ENCODE measurements at places on chromosomes 1 and 21.
A peak's percentile ranks its signal among the peaks of the same experiment; 100 is the strongest.

DNA sequence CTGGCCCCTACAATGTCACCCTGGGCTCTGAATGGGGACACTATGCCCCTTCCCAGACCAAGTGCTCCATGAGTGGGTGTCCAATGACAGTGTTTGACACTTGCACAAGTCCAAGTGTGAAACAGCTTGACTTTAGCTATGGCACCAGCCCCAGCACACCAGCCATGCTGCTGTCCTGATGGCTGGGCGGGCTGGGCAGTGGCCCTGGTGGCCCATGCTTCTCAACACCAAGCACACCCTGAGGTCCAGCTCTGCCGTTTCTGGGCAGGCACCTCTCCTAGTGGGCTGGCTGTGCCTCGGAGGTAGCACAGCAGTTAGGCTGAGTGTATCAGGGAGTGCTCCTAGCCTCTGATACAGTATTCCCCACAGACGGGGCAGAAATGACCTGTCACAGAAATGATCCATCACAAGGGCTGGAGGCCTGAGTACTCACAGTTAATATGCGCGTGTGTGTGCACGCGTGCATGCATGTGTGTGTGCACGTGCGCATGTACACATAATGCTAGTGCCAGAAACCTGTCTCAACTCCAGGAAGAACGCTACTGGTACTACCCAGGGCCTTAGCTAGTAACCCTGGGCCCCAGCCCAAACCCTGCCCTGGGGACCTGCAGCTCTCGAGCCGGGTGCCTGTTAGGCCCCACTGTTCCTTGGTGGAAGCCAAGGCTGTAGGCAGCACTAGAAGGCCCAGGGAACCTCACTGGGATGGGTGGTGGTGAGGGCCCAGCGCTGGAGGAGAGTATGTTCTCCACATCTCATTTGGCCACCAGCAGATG lies 134.0 kb downstream of the DMRTB1 start:
- no peak for DNase-seq

GRCh38 chr1:6591222-6591621 lies 11.4 kb downstream of the ZBTB48 start:
- DNase-seq = no peak

GRCh38 chr21:38166173-38166535 lies 90.6 kb upstream of the KCNJ15 start:
- no peak for DNase-seq

DNA sequence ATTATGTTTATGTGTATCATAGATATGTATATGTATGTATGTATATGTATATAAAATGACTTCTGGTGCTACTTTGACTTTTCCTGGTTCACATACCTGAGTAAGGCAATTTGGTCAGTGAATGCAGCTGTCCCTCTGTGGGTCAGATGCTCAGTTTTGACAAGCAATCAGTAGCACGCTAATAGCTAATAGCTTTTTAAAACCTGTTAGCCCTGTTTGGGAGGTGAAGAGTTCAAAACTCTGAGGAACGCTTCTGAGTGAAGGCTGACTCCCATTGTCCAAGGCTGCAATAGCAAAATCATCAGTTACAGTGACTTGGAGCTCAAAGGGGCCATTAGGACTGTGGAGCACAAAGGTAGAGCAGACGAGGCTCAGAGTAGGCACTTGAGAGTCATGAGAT lies 67.2 kb downstream of the MARK1 start:
- no peak for DNase-seq

GRCh38 chr1:219906924-219907771 lies 21.2 kb downstream of the SLC30A10 start:
- DNase-seq = no peak

- DNase-seq = peak; percentile 49
Observed at GRCh38 chr1:89910780-89911179, 84.1 kb upstream of the ZNF326 start.

GRCh38 chr1:7313826-7314225 lies 457.3 kb upstream of the VAMP3 start:
- DNase-seq = no peak

GRCh38 chr1:206907304-206907991 lies 10.2 kb downstream of the IL24 start:
- DNase-seq = no peak

DNA sequence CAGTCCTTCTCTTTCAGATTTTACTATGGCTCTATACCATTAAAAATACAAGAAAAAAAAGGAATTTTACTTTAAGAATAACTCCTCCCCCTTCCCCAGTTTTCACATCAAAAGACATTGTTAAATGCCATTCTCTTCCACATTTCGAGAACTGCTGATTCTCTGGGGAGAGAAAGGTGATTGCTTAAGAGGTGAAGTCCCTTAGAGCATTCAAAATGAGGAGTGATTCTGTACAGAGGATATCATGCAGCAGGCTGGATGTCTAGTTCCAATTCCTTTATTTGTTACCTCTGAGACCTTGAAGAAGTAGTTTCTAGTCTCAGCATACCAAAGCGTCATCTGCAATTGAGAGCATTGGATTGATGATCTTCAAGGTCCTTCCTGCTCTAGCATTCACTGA lies 46.9 kb downstream of the FMO3 start:
- no peak for DNase-seq

- peak; percentile 51 for DNase-seq
Observed at GRCh38 chr21:25608044-25608737, 910 bp upstream of the MRPL39 start.

DNA sequence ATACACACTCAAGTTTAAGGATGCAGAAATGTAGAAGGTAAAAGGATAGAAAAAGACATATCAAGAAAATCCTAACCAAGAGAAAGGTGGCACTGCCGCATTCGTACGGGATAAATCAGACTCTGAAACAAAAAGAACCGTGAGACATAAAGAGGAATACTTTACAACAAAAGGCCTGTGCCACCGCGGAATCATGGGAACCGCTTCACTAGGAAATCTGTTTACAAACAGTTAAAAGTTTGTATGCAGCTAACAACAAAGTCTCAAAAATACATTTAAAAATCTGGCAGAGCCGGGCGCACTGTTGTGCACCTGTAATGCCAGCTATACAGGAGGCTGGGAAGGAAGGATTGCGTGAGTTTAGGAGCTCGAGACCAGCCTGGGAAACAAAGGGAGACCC lies 8.1 kb downstream of the WRAP73 start:
- DNase-seq = no peak

- no peak for DNase-seq
Observed at GRCh38 chr1:156860628-156861423, at the start of gene NTRK1. TSS of gene NTRK1 (plus strand) at chr1:156860865. CDS start at chr1:156860935, 70 bp downstream.

- no peak for DNase-seq
Observed at GRCh38 chr1:233513431-233513830, 100.5 kb upstream of the KCNK1 start.

DNA sequence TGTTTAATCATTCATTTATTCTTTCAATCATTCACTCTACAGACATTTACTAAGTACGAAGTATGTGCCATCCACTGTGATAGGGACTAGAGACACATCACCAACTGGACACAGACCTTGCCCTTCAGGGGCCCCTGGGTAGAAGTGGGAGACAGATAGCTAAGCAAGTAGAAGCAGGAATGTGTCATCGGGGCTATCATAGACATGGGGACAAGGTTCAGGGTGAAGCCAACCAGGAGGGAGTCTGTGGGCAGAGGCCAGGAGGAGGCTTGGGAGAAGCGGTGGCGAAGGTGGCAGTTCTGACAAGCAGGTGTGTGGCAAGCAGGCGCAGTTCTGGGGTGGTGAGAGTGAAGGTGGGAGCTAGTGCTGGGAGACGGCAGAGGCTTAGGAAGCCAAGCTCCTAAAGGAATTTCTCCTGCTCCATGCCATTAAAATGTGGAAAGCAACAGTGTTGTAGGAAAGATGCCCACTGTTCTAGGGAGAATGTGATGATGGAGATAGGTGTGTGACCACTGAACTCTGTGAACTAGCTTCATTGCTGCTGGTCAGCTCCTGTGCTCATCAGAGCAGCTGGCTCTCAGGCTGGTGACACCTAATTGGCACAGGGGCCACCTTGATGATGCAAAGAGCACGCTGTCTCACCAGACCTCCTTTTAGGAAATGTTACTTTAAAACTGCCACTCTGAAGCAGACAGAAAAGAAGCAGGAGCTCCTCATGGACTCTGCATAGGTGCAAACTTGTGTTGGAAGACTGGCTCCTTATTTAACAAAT lies 79.7 kb upstream of the LPGAT1 start:
- no peak for DNase-seq

- DNase-seq = no peak
Observed at GRCh38 chr1:12485231-12486058, 132.6 kb downstream of the DHRS3 start.

- DNase-seq = no peak
Observed at GRCh38 chr1:233796146-233796783, 108.2 kb upstream of the SLC35F3 start.

DNA sequence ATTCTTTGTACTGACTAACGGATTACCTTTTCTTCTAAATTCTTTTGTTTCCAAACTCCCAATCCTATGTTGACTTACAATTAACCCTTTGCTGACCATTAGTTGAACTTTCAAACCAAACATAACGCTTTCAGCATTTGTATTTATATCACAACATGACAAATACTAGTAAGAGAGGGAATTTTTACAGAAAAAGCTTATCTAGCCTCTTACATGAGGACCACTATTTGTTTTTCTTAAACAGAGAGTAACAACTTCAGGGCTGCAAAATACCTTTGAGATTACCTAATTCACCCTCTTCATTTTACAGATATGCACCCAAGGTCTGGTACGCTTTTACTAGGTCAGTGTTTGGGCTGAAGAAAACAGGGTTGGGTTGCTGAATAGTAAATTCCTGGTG lies 45.0 kb upstream of the CXADR start:
- no peak for DNase-seq

DNA sequence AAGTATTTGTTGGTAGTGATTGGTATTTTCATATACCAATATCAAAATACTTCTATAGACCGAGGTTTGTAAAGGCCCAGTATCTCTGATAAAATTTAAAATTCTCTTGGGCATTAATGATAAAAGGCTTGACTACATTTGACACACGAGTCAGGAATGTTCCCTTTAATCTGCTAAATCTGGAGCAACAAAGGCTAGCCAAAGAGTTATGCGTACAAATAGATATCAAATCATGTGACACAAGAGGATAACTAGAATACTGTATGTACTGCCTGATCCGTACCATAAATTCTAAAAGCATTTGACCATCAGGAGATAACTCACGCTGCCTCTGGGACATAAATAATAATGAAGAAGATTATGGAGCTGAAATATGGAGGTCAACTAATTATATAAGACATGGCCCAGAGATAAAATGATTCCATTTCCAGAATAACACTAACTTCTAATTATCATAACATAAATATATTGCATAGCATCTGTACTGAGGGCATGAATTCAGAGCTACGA lies 64.2 kb upstream of the SH3GLB1 start:
- no peak for DNase-seq

Data from fibroblast of skin of left biceps (primary cell).